Skeletal muscle cell (primary cell): ENCODE measurements at places on chromosomes 16 and 17.

DNA sequence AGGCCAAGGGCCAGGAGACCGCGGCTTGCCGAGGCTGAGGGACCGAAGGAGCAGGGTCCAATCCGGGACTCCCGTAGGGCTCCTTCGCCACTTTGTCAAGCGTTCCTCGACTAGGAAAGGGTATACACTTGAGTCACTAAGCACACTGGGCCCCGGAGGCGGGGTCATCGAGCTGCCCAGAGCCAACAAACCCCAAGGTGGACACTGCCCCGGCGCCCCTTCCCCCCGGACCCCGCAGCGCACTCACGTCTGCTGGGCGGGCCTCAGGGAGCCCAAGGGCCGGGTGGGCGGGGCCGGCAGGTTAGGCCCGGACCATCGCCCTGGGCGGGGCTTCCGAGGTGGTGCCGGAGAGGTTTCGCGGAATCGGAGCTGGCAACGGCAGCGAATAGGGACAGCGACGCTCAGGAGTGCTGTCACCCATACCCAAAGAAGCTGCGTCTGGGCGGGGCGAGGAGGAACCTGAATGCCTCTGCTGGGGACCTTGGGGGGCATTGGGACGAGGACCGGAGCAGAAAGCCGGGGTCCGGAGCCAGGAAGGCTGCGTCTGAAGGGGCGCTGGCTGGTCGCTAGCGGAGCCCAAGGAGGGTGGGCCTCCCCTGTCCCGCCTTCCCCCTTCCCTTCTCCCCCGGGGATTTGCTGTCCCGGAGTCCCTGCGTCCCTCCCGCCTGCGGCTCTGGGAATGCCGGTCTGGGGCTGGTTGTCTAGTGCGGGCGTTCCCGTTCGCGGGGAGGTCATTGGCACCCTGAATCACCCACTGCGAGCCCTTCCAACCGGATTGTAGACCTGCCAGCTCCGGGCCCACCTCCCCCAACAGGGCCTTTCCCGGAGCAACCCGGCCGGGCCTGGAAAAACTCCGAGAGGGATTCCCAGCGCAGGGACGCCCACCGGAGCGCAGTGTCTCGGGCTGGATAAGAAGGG, 118.2 kb upstream of the SMURF2 start:
- no peak for DNase-seq

DNA sequence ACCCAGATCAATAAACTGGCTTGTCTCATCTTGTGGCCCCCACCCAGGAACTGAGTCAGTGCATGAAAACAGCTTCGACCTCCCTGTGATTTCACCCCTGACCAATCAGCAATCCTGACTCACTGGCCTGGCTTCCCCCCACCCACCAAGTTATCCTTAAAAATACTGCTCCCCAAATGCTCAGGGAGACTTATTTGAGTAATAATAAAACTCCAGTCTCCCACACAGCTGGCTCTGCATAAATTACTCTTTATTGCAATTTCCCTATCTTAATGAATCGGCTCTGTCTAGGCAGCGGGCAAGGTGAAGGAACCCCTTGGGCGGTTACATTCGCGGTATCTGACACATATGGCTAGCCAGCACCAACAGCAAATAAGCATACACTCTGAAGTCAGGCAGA, 9.8 kb upstream of the RABEP1 start:
- no peak for DNase-seq

DNA sequence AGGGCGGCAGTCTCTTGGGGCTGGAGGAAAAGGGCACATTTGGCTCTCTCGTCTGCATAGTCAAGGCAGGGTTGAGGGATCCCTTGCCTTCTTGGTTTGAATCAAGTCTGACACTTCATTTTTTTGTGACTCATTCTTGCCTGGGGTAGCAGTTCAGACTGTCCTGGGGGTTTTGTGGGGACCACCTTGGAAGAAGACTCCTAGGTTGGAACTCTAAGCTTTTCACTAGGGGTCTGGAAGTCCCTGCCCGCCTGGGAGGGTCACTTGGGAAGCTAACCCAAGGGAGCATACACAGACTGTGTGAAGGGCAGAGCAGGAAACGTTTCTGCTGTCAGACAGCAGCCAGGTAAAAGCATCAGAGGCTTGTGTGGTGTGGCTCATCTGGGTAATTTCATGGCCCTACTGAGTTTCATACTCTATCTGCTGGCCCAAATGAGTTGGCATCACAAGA, 11.3 kb downstream of the YPEL2 start:
- DNase-seq = no peak

GRCh38 chr17:4475463-4475862, 23.2 kb upstream of the SPNS2 start:
- DNase-seq = no peak

GRCh38 chr16:72072514-72073342, 9.7 kb downstream of the HPR start:
- DNase-seq = no peak

GRCh38 chr17:60173304-60173819, 23.6 kb downstream of the CA4 start:
- no peak for DNase-seq

GRCh38 chr16:86314402-86315025, 195.8 kb upstream of the FOXF1 start:
- no peak for DNase-seq

GRCh38 chr17:19978209-19978802, 678 bp upstream of the AKAP10 start:
- DNase-seq = no peak

- DNase-seq = no peak
These were observed 30.7 kb upstream of the SLC5A11 start for GRCh38 chr16:24815021-24815420.

DNA sequence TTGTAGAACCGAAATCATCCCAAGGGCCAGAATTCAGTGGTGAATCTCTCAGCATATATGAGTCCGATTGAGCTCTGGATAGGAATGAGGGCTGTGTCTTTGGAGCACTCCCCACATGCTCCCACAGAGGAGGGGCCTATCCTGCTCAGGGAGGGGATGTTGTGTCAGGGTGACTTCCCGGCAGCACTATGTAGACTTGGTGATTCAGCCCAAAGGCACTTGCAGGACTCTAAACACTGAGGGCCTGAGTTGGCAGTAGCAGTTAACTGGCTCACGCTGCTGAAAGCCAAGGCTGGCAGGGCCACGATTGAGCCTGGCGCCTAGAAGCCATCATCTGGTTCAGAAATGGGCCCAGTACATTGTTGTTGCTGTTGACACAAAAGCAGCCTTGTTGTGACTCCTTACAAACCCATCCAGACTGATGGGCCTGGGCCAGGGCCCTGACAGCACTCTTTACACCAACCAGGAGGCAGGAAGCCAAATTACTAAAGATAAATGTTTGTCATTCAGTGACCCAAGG, 31.9 kb downstream of the NMT1 start:
- DNase-seq = peak; percentile 94

- DNase-seq = peak; percentile 85
These were observed 2.4 kb upstream of the ACSF2 start for GRCh38 chr17:50423553-50424159.

GRCh38 chr17:40611840-40612474, 35.7 kb downstream of the SMARCE1 start:
- no peak for DNase-seq

DNA sequence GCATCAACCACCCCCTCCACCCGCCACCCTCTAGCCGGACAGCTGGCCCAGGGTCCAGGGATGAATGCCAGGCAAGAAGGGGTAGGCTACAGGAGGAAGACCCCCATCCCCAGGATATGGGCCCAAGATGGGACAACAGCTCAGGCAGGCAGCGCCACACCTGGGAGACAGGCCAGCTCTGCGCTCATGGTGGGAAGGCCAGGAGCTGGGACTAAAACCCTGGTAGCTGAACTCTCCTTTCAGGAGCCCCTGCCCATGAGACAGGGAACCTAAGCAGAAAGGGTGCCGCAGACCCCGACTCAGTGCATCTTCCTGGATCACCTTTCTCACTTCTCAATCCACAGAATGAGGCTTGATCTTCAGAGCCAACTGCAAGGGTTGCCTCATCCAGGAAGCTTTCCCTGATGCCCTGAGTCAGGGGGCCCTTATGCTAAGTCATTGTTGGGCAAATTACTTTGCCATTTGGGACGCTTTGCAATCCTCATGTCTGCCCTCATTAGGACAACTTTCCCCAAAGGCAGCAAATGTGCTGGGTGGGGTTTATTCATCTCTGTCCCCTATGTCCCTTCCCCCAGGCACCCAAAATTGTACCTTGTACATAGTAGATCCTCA, 9.0 kb downstream of the ZDHHC1 start:
- DNase-seq = no peak

DNA sequence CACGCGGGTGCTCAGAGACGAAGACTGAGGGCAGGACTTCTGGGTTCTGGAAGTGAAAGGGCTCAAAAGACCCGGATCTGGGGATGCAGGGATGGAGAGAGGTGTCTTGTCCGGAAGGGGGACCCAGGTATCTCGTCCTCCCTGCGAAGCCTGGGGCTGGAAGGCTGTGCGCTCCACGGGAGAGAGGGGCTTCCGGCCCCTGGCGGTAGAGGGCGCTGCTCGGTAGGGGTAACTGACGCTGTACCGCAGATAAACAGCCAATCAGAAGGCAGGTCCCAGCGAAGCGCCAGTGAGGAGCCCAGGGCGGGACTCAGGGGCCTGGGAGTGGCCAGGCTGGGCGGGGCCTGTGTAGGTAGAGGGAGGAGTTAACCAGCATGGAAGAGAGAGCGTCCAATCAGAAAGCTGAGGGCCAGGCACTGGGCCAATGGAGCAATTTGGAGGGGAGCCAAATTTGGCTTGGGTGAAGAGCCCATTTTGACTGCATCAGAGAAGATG, 804 bp downstream of the TGFB1I1 start:
- DNase-seq = peak; percentile 63

GRCh38 chr16:67805718-67806427, 487 bp downstream of the RANBP10 start:
- no peak for DNase-seq

DNA sequence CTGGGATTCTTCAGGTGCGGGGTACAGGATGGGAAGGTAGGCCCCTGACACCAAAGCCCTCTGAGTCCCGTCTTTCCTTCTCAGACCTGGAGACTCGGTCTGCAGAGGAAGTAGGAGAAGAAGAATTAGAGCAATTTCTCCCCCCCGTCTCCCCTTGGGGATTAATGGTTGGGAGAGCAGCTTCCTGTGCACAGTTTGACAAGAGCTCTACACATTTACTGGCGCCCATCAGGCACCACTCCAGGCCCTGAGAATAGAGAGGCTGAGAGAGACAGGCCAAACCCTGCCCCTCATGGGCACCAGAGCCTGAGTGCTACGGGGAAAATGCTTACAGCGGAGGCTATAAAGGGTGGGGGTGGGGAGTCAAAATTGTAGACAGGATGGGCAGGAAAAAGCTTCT, 3.5 kb upstream of the C16orf74 start:
- no peak for DNase-seq

- DNase-seq = no peak
These were observed 1.6 kb downstream of the NDUFB10 start for GRCh38 chr16:1960665-1961630.

GRCh38 chr16:27700304-27700995, 150.5 kb downstream of the KATNIP start:
- DNase-seq = no peak

- no peak for DNase-seq
These were observed 22.5 kb downstream of the HMOX2 start for GRCh38 chr16:4498546-4499195.

- DNase-seq = peak; percentile 15
These were observed 45.6 kb upstream of the HOXB9 start for GRCh38 chr17:48671697-48672171.

DNA sequence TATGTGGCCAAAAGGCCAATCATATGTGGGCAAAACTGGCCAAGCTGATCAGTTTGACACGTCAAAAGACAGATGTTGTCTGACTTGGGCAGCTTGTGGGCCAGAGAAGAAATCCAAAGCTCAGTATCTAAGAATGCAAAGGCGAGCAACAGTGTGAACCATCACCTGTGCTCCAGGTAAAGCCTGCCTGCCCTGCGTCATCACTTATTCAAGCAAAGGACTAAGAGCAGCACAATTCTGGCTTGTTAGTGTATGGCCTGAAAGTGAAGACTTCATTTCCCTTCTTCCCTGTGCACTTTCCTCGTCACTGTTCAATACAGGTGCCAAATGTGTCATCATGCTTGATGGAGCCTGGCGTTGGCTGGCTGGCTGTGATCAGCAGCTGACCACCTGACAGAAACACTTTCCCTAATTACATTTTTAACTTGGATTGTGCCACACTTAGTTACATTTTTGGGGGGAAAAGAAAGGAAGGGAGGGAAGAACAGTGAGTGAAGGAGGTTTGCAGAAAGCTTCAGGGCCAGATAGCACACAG, 4.7 kb downstream of the FAM20A start:
- DNase-seq = no peak

DNA sequence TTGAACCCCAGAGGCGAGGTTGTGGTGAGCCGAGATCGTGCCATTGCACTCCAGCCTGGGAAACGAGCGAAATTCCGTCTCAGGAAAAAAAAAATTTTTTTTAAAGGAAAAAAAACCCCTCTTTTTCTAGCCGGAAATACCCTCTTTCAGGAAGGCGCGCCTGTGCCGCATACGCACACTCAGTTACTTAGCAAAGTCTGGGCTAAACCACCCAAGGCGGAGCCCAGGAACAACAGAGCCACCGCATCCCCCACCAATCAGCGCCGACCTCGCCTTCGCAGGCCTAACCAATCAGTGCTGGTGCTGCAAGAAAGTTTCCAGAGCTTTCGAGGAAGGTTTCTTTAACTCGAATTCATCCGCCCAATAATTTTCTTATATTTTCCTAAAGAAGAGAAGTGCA, 510.4 kb downstream of the KCNJ18 start:
- DNase-seq = no peak

GRCh38 chr16:17270111-17270510, 200.6 kb downstream of the XYLT1 start:
- DNase-seq = no peak

- no peak for DNase-seq
These were observed 4.7 kb upstream of the PRKAR1A start for GRCh38 chr17:68507576-68507975.

GRCh38 chr17:59038734-59039133, 67.9 kb downstream of the TRIM37 start:
- no peak for DNase-seq

GRCh38 chr17:29119265-29119664, 60.9 kb downstream of the MYO18A start:
- no peak for DNase-seq

DNA sequence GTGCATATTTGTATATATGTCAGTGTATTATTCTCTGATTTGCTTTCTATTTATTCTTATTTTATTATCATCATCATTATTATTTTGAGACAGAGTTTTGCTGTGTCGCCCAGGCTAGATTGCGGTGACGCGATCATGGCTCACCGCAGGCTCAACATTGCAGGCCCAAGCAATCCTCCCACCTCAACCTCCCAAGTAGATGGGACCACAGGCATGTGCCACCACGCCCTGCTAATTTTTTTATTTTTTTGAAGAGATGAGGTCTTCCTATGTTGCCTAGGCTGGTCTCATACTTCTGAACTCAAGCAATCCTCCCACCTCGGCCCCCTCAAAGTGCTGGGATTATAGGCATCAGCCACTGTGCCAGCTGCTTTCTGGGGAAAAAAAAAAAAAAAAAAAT, 8.4 kb upstream of the ARHGAP17 start:
- no peak for DNase-seq

GRCh38 chr16:87334651-87335624, 17.7 kb upstream of the C16orf95 start:
- DNase-seq = no peak

- no peak for DNase-seq
These were observed 1.1 kb downstream of the NSRP1 start for GRCh38 chr17:30117675-30118081.
